Lower lobe of right lung (tissue), 2 donors: ENCODE measurements at places on chromosomes 2 and 18. TPM values are rescaled to one million over a fixed set of nuclear protein-coding genes. Genes with fewer than 3 reads are reported as not detected.

DNA sequence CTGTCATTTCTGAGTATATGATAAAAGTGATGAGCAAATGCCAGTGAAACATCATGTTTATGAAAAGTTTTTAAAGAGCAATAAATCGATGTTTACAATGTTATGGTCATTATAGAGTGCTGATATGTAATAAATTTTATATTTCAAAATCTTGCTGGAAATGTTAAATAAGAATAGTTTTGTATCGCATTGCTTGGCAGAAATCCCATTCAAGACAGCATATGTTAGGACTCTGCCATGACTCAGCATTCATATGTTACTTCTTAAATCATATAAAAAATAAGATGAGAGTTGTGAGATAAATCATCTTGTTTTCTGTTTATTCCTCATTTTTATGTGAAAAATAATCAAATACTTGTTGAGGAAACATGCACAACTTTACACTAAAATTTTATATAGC, 949.9 kb upstream of the NRXN1 start:
- no peaks in the 10 kb centered on the region for H3K27me3 ChIP-seq
- DNase-seq = no peak
- H3K4me3 ChIP-seq = no peak overlapping the region
- no peak overlapping the region for H3K27ac ChIP-seq
- no peaks in the 10 kb centered on the region for H3K4me1 ChIP-seq

GRCh38 chr2:83282043-83282795, 1176.9 kb downstream of the SUCLG1 start:
- DNase-seq = no peak
- no peaks in the 10 kb centered on the region for H3K36me3 ChIP-seq
- H3K27me3 ChIP-seq = no peaks in the 10 kb centered on the region

Gene BIRC6
- 88.3 TPM for total RNA-seq

Gene GATA6
- total RNA-seq = 22.1 TPM

Gene GPR45
- total RNA-seq = not detected
